ENCODE measurements at places on chromosomes 7 and 10.

- DNase-seq, result no peak
These were observed 19.1 kb upstream of the KLF6 start for GRCh38 chr10:3803927-3804741.

DNA sequence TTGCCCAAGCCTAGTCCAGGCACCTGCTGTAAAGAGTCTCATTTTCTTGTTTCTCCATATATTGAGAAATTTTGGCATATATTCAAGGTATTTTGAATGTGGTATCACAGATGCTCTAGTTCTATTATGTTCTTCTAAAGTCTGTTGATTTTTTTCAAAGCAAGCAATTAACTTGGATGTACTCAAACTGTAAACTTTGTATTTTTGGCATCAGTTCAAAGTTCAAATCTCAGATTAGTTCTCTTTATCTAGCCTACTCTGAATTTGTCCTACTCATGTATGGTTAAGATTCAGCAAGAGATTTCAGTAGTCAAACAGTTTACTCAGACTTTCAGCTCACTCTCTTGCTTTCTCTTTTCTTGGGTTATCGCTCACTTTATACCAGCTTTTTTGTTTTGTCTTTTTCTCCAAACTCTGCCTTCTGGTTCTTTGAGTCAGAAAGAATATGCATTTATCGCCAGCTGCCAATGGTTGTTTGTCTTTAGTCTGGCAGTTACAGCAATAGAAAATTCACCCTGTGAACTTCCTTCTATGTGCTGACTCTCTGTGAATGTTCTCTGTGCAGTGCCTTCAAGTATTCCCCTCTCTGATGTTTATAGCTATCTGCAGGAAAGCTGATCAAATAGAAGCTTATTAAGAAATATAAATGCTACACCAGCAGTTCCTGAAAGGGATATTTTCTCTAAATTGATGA, 56.0 kb downstream of the ANKRD7 start:
- DNase-seq, result peak; percentile 54

DNA sequence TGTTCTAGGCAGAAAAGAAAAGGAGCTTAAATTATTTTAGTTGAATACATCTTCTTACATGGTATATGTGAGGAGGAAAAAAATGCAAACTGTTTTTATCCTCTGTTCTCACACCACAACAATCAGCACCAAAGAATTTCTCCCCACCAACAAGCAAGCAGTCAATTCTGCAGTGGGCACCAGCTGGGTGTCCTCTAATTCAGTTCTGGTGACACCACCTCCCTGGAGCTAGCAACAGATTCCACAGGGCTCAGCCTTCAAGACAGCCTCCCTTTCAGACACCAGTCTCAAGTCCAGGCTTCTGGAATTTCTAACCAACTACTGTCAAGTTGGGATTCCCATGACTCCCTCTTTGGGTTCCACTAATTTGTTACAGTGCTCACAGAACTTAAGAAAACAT, 490.2 kb upstream of the IGFBP3 start:
- DNase-seq, result no peak

- DNase-seq, result no peak
These were observed 85.1 kb downstream of the KLF6 start for GRCh38 chr10:3699916-3700315.

DNA sequence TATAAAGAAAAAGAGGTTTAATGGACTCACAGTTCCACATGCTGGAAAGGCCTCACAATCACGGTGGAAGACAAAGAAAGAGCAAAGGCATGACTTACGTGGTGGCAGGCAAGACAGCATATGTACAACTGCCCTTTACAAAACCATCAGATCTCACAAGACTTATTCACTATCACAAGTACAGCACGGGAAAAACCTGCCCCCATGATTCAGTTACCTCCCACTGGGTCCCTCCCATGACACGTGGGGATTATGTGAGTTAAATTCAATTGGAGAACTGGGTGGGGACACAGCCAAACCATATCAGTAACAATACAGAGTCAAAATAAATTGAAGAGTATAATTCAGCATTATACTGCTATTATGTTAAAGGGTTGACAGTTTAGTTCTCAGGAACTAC, 37.8 kb downstream of the RNLS start:
- no peak for DNase-seq

GRCh38 chr10:62726142-62726541, 78.4 kb upstream of the ADO start:
- DNase-seq, result no peak

DNA sequence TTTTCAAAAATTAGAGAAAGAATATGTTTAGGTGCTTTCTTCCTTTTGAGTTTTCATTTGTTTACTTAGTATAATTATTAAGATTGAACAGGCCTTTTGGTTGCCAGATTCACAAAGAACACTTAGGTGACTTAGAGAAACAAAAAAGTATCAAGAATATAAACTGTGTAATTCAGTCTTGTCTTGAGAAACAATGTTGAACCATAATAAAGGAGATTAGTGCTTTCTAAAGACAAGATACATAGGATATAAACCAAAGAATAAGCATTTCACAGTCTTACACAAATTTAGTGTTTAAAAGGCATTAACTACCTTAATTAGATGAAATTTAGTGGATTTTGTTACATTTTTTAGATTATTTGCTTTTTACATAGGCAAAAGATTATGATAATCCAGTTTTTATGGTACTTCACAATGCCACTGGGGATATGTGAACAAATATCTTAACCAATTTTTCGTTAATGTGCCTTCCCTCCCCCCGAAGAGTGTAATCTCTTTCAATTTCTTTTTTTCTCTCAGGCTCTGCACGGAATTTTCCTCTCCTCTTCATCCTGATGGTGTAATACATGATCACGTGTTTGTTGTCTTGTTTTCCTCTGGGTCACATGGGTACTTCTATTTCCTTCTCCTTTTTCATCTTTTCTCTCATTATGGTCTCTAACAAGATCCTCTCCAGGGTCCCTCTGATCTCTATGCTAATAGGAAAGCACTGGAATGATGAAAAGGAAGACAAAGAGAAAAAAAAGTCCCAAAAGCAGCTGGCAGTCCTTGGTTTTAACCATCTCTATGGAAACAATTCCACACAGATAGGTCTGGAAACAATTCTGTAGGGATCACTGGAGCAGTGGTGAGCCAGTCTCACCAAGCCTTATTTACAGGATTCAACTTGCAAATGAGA, 3.7 kb upstream of the HNRNPH3 start:
- DNase-seq, result peak; percentile 75

- DNase-seq, result no peak
These were observed 5.8 kb downstream of the MTPN start for GRCh38 chr7:135971366-135971725.

DNA sequence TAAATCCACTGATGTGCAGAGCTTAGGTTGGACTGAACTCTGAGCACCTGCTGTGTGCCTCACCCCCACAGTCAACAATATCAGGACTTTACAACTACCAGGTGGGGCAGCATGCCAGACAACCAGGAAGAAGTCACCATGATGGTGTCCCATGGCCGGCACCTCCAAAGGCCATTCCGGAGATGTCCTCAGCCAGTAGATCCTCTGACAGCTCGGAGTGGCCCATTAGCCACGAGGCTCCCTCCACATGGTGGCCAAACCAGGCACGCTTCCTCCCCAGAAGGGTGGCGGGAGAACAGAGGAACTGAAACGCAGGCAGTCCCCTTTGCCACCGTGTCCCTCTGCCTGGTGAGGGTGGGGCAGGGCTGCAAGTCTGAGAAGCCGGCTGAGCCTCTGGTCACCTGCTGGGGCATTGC, 390.0 kb downstream of the TNS3 start:
- no peak for DNase-seq

DNA sequence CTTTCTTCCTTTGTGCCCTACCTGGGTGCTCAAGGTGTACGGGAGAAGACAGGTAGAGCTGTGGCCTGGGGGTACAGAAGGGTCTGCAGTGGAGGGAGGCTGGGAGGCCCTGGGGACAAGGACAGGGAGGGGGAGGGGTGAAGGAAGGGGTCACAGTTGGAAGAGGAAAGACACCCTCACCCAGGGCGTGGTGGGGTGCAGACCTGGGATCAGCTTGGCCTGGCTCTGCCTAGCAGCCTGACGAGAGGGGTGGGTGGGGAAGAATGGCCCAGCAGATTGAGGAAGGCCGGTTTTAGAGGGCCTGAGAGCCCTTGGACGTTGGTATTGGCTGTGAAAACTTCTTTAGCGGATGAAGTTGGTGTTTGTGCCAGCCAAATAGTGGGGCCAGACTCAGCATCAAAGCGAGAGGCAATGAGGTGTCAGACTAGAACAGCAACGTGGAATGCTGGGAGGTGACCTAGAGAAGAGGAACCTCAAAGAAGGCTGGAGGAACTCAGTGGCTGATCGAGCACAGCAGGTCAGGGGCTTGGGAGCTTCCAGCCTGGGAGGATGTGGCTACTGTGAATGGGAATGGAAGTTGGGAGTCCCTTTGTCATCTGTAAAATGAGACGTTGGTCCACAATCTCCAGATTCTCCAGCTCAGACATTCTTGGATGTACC, 18.1 kb upstream of the TRIM8 start:
- DNase-seq, result no peak

- peak; percentile 44 for DNase-seq
These were observed 49.9 kb downstream of the NRCAM start for GRCh38 chr7:108406222-108406890.
